Osteocyte (in vitro differentiated cells): ENCODE measurements at places on chromosomes 1 and 21.
A peak's percentile ranks its signal among the peaks of the same experiment; 100 is the strongest.

GRCh38 chr1:40820911-40821693, 37.5 kb downstream of the KCNQ4 start:
- no peak for DNase-seq

- DNase-seq = no peak
Observed at GRCh38 chr1:246597340-246597739, 31.1 kb downstream of the CNST start.

GRCh38 chr1:200337831-200338230, 72.0 kb downstream of the ZNF281 start:
- no peak for DNase-seq

- DNase-seq = no peak
Observed at GRCh38 chr1:243821177-243821680, 28.8 kb downstream of the AKT3 start.

DNA sequence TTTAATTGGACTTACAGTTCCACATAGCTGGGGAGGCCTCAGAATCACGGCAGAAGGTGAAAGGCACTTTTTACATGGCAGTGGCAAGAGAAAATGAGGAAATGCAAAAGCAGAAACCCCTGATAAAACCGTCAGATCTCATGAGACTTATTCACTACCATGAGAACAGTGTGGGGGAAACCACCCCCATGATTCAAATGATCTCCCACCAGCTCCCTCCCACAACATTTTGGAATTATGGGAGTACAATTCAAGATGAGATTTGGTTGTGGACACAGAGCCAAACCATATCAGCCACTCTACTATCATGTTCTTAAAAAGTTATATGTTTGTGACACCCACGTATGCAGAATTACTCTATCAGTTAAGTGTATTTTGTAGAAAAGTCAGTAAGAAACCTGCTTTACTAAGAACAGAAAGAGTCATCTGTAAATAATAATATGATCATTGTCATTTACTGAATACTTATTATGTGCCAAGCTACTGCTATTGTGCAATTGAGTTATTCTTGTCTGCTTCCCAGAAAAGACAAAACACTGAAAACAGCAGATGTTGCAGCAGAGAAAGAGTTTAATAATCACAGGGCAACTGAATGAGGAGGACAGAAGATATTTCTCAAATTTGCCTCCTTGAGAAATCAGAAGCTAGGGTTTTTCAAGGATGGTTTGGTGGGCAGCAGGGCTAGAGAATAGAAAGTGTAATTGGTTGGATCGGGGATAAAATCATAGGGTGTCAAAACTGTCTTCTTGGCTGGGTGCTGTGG, 207.7 kb upstream of the FGGY start:
- no peak for DNase-seq

GRCh38 chr21:40143822-40144525, 276.7 kb downstream of the PCP4 start:
- DNase-seq = no peak

DNA sequence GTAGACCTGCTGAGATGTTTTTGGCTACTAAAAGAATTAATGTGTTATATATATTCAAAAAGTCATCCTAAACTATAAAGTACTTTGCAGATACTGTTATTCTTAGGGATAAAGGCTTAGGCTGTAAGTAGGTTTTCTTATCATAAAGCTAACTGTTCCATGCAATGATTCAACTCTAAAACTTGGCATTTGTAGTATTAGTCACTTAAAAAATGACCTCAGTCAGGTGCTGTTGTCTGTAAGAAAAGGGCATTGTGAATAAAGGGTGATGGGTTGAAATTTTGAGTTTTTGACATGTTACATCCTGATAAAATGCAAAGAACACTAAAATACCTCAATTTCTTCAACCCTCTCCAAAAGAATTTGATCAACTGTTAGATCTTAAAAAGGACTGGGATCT, 32.9 kb downstream of the ADCY10 start:
- no peak for DNase-seq

- DNase-seq = no peak
Observed at GRCh38 chr1:216521477-216521876, 98.2 kb upstream of the USH2A start.

DNA sequence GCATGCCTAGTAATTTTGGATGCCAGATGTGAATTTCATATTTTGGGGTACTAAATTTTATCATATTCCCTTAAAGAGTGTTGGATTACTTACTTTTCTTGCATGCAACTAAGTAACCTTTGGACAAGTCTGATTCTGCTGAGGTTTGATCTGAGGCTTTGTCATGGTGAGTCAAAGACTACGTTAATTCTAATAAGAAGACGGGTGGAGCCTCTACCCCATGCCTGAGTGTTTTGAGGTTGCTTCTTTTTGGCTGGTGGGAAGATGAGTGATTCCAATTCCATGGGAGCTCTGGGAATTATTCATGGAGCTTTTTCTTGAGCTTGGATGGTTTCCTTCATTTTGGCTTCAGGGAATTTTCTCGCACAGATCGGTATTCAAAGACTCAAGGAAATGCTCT, 11.6 kb upstream of the PCP4 start:
- DNase-seq = no peak

GRCh38 chr1:77817368-77818209, 38.1 kb downstream of the MIGA1 start:
- DNase-seq = no peak

GRCh38 chr1:26359981-26360806, 6.3 kb upstream of the CRYBG2 start:
- no peak for DNase-seq

- DNase-seq = peak; percentile 95
Observed at GRCh38 chr21:45981151-45982091, at the start of gene COL6A1. Gene COL6A1, plus strand, starts transcription at chr21:45981770. Its CDS starts 81 bp downstream, at chr21:45981851.

GRCh38 chr1:147821883-147822282, 61.5 kb upstream of the GJA5 start:
- DNase-seq = no peak

DNA sequence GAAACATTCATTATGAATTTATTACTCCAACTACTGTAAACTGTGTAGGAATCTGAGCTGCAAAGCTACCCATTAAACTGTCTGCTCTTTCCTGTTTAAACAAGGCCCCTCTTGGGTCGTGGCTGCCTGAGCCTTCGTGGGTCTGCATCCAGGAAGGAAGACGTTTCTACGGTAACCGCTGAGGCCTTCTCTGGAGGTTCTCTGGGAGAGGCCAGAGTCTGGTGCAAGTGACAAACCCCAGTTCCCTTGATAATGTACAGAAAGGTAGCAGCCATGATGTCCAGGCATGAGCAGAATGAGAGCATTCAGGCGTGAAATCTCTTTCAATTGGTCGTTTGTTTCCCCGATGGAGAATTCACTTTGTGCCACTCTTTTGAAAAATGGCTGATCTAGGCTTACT, 350.2 kb downstream of the PLPP3 start:
- DNase-seq = no peak

GRCh38 chr1:217053676-217054075, 330.4 kb upstream of the ESRRG start:
- no peak for DNase-seq

GRCh38 chr21:44952116-44952928, 12.5 kb downstream of the SLX9 start:
- no peak for DNase-seq

DNA sequence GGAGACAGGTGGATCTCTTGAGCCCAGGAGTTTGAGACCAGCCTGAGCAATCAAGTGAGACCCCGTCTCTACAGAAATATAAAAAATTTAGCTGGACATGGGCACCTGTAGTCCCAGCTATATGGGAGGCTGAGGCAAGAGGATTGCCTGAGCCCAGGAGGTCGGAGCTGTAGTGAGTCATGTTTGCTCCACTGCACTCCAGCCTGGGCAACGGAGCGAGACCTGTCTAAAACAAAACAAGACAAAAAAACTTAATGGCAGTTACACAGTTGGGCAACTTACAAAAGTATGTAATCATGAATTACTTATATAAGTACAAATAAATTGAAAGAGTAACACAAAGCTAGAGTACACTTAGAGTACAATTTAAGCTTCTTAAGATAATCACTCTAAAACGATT, 25.2 kb downstream of the RC3H1 start:
- no peak for DNase-seq

DNA sequence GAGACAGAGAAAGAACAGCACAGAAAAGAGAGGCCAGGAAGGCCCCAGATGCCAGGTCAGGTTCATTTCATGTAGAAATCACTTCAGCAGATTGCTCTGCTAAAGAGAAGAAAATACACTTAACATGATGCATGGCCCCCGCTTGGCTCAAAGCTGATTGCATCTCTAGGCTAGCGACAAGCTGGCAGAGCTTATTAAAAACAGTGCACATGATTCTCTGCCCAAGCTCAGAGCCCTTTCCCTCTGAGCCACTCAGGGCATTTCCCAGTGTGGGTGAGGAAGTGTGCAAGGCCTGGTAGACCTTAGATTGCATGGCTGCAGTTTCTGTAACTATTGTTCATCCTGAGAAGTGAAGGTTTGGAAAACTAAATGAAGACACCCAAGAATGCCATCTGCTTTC, 3.3 kb upstream of the CAPN9 start:
- no peak for DNase-seq

- no peak for DNase-seq
Observed at GRCh38 chr21:25688275-25689155, 46.2 kb downstream of the ATP5PF start.

DNA sequence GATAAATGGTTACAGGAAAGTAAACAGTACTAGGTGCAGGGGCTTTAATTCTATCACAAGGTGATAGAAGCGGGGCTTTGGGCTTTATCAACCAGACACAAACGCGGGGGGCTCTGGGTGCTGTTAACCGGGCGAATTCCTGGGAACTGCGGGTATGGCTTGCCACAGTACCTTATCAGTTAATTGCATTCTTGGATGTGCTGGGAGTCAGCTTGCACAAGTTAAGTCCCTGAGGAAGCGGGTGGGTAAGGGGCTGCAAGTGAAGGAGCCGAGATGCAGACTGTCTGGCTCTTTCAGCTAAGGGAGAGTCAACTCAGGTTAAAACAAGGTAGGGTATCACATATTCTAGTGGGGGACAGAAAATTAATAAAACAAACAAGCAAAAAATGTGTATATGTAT, 661 bp downstream of the GBP4 start:
- no peak for DNase-seq

DNA sequence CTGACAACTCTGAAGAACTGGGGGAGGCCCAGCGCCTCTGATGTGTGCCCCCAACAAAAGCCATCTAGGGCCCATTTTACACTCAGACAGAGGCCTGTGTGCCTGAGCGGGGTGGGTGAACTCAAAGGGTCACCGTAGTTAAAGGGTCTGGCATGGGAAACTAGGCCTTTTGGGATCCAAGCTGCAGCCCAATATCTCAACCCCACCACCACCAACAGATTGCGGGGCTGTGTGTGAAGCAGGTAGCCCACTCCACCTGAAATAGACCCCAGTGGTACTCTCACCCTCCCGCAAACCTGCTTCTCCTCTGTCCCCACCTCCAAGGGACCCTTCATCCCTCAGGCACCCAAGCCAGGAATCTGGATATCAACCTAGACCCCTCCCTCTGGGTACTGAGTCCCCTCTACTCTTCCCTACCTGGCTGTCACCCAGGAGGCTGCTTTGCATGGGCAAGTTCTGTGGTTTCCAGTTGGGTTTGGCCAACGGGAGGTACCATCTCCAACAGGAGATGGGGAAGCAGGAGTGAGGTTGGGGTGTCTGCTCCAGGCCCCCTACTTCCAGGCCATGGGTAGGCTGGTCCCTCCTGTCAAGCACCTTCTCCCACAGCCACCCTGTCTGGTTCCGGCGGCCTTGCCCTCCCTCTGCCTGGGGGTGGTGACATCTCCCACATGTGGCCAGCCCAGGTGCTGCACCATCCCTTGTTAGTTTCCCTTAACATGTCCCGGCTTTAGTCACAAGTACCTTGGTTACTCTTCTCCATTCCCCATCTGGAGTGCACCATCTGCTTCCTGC, 35.2 kb upstream of the LRP8 start:
- DNase-seq = peak; percentile 78

GRCh38 chr1:192005976-192006375, 152.3 kb upstream of the RGS18 start:
- no peak for DNase-seq

DNA sequence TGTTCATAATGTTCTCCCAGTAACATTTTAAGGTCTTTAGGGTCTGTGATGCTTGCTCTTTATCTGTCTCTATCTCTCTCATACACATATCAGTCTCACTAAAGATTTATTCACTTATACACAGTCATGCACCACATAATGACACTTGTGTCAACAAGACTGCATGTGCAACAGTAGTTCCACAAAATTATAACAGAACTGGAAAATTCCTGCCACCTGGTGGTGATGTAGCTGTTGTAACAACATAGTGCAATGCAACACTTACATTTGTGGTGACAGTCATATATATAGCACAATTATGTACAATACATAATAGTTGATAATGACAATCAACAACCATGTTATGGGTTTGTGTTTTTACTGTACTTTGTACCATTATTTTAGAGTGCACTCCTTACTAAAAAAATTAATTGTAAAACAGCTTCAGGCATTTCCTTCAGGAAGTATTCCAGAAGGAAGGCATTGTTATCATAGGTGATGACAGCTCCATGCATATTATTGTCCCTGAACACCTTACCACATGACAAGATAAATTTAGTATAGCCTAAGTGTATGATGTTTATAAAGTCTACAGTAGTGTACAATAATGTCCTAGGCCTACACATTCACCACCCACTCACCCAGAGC, 8.1 kb downstream of the TDRD5 start:
- DNase-seq = no peak

GRCh38 chr1:164693564-164694359, 134.8 kb downstream of the PBX1 start:
- no peak for DNase-seq

GRCh38 chr1:91764471-91765115, 121.4 kb downstream of the TGFBR3 start:
- no peak for DNase-seq

- no peak for DNase-seq
Observed at GRCh38 chr1:226406401-226406881, 1.5 kb downstream of the PARP1 start.

GRCh38 chr1:7280347-7280960, 490.6 kb upstream of the VAMP3 start:
- peak; percentile 40 for DNase-seq

- DNase-seq = no peak
Observed at GRCh38 chr1:153532181-153532580, 3.6 kb downstream of the S100A6 start.

GRCh38 chr1:3312898-3313575, 141.4 kb upstream of the ARHGEF16 start:
- DNase-seq = peak; percentile 97
